Stimulated activated CD4-positive, alpha-beta T cell treated with anti-CD3 and anti-CD28 coated beads, Interleukin-1b, Interleukin-23, amount 100 ng/mL, for 48 hours (primary cell): ENCODE measurements at places on chromosomes 12 and 14.

GRCh38 chr12:111993292-111994150, 19.4 kb downstream of the TMEM116 start:
- no peak for DNase-seq

DNA sequence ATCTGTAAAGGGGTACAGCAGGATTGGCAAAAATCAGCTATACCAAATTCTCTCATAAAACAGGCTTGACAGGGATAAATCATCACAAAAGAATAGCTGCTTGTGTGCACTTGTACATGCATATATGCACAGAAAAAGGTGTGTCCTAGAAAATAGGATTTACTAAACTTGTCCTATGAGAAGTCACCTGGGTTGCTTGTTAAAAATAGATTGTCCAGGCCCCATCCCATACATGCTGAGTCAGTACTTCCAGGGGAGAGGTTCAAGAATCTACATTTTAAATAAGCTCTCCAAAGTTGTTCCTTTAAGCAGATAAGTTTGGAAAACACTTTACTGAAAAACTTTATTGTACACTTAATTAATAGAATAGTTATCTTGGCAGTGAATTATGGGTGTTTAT, 123.1 kb downstream of the ANO6 start:
- DNase-seq: no peak

DNA sequence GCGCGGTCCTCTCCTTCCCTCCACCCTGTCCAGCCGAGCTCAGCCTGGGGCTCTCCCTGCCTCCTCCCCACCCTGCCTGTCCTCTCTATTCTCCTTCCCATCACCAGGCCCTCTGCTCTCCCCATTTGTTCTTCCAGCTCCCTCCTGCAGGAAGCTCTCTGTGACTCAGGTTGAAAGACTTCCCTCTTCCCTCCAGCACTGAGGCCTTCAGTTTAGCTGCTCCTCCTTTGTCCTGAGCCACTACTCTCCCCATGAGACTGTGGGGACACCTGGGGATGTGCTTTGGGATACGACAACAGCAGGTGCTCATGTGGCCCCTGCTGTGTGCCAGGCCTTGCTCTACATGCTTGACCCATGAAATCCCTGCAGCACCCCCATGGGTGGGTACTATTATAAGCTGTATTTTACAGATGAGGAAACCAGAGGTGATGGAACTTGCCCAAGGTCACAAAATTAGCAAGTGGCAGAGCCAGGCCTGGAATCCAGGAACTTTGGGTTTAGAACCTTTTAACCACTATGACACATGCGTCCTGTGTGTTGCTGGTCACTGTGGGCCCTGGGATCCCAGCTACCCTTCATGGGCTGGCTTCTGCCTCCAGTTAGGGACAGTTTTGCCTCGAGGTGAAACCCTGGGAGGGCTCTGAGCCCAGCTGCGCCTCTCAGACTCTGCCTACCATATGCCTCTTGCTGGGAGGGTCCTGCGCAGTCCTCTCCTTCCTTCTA, 5.5 kb downstream of the KRT80 start:
- DNase-seq: no peak

GRCh38 chr12:132702640-132703039, 8.0 kb upstream of the PGAM5 start:
- DNase-seq: no peak
